Effector memory CD8-positive, alpha-beta T cell (primary cell): ENCODE measurements at places on chromosomes 12 and 14.

- DNase-seq: no peak
These were observed 1072.3 kb downstream of the FLRT2 start for GRCh38 chr14:86602263-86602662.

GRCh38 chr14:93347850-93348249 is 868 bp downstream of the COX8C start:
- no peak for DNase-seq

DNA sequence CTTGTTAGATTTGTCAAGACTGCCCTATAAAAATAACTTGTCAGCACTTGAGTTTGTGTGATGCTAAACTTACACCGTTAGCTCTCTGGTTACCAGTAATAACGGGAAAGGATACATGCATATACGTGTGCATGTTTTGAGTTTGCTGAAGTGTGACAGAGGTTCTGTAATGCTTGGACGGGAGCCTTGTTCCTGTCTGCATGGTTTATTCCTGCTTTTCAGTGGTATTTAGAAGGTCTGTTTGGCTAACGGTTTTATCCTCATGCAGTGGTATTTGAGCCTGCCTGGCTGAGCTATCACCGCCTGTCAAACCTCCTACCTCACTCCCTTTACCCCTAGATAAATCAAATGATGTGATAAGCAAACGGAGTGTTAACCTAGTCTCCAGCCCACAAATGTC is 305.6 kb downstream of the GALC start:
- no peak for DNase-seq

DNA sequence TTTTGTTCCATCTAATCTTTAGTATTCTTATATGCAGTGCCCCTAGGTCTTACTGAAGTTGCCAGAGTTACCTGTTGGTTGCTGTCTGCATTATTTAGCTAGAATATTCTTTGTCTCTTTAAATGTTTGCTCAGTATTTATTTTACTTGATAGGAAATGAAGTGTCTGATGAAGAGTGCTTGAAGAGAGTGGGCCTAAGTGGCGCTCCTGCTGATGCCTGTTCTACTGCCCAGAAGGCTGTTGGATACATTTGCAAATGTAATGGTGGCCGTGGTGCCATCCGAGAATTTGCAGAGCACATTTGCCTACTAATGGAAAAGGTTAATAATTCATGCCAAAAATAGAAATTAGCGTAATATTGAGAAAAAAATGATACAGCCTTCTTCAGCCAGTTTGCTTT is 18.9 kb downstream of the CMAS start:
- DNase-seq: no peak

DNA sequence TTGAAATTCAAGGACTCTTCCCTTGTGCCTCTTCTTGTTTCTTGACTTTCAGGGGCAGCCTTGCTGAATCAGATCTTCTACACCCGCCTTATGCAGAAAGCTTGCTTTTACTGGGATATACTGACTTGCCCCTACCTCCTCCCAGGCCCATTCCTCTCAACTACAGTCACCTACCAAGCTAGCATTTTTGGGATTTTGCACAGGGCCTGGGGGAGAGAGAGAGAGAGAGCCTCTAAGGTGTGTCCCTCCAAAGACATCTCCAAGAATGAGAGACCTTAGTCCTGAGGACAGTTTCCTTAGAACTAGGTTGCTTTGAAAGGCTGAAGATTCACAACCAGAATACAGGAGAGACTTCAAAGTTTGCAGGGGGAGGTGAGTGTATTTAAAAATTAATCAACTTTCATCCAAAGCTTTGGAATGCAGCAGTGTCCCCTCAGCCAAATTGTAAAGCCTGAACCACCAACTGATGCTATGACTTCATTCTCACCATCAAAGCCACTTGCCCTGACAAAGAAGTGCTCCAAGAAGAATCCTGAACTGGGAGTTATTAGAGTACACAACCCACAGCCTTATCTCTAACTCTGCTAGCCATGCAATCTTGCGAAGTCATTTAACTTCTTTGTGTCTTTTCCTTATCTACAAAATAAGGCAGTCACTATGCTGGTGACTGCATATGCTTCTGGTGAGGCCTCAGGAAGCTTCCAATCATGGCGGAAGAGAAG is 96.1 kb upstream of the EGLN3 start:
- no peak for DNase-seq
